ENCODE measurements at places on chromosomes 5 and 9.

- DNase-seq, result no peak
Measured at GRCh38 chr5:43533646-43534045, 18.7 kb upstream of the C5orf34 start.

DNA sequence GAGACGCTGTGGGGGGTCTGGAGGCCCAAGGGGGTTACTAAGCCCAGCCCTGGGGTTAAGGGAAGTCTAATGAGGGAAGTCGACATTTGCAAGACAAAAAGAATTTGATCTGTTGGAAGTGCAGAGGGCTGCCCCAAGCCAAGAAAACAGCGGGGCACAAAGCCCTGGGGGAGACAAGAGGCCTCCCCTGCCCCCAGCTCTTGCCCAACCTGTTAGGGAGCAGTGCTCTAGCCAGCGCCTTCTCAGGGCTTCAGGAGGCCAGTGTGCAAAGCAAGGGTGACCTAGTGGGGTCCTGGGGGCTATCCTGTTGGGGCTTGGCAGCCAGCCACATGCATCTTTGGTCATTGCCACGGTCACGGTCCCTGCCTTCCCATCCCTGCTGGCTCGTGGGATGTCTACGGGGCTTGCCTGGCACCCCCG, 25.2 kb downstream of the GFI1B start:
- no peak for DNase-seq

DNA sequence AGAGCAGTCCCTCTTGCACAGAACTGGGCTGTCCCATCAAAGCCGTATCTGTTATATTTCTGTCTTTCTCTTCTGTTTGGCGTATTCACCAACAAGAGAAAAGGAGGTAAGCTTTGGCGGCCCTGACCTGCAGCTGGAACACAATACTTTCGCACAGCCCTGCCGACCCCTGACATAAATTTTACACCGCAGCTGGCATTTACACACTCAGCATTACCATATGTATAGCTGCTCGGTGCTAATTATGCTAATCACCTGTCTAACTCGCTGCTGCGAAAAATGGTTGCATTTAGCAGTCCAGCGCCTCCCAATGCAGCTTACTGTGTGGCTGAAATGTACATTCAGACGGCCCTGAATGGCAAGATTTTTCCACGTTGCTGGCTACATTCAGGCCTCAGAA, 20.8 kb downstream of the PTCH1 start:
- no peak for DNase-seq

GRCh38 chr5:74529101-74529500, 111.4 kb downstream of the ENC1 start:
- no peak for DNase-seq

GRCh38 chr9:34546834-34547827, 24.3 kb upstream of the ENHO start:
- no peak for DNase-seq

DNA sequence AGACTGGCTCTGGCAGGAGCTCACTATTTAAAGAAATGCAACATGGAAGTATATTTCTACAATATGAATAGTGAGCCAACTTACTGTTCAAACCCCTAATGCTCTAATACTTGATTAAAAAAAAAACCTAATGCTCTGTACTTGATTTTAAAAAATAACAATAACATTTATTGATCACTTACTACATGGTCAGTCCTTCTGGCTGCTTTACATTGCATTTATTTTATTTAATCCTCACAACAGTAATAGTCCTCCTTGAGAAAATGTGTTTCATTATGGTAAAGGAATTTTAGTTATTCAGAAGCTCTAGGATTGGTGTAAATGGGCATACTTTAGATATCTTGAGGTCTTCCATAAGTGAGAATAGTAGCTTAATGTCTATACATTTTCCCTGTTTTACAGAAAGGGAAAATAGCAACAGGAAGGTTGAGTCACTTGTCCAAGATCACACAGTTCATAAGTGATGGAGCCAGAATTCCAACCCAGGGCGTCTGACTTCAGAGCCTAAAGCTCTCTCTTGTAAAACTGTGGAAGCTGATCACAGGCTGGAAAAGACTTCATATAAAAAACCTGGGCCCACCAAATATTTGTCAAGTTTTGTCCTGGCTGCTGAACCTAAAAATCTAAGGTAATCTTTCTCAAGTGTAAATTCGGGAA, 1.0 kb downstream of the STARD4 start:
- no peak for DNase-seq

- no peak for DNase-seq
Measured at GRCh38 chr9:97319395-97319794, 11.9 kb downstream of the CCDC180 start.

DNA sequence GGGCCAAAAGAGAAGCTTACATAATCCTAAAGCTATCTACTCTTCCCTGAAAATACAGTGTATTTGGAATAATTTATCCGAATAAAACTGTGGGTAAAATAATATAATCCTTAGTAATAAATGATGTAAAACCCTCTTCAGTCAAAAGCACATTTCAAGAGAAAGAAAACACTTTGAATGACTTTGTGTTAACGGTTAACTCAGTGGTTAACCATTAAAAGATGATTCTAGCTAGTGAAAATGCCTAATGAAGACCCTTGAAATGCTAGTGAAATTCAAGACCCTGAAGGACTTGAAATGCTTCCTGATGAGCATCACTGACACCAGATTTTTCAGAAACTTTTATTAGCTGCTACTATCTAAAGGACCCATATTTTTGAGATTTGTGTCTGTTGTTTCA, 70.7 kb downstream of the COX7C start:
- no peak for DNase-seq

DNA sequence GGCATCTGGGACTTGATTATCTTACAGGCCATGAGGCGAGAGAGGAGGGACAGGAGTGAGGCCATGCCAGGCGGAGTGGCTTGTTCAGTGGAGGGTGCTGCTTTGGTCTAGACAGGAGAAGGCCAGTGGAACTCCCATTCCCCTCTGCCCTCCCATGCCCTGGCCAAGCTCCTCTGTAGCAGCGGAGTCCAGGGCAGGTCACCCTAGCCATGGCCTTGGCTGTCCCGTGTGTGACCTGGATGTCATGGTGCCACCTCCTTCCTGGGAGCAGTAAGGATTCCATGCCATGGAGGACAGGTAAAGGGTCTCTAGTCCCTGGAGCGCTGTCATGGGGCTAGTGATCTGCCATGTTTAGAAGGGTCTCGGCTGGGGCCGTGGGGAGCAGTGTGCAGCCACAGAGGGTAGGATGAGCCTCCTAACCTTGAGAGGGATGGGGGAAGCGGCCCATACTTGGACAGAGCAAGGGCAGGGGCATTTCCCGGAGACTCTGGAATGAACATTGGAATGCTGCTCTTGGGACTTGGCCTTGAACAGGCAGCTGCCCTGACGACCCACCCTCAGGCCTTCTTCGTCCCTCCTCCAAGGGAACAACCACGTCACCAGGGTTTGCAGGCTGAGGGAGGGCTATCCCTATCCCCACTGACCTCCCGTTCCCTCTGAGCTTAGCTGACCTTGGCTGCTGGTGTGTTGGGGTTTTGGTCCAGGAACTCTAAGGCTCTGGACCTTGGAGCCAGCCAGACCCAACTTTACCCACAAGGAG, 100.4 kb downstream of the DAB2IP start:
- DNase-seq, result no peak

DNA sequence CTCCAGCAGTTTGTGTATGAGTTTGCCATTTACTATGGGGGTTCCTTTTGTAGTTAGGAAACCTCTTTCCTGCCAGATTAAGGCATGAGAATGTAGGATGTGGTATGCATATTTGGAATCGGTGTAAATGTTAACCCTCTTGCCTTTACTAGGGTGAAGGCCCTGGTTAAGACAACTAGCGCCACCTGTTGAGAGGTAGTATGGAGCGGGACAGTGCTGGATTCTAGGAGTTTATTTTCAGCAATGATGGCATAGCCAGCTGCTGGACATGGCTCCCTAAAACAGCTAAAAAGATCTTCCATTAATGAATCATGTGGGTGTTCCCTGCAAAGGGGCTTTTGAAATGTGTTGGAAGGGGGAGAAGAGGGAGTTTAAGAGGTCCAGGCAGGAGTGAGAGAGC, 30.7 kb upstream of the GPX3 start:
- DNase-seq, result no peak

DNA sequence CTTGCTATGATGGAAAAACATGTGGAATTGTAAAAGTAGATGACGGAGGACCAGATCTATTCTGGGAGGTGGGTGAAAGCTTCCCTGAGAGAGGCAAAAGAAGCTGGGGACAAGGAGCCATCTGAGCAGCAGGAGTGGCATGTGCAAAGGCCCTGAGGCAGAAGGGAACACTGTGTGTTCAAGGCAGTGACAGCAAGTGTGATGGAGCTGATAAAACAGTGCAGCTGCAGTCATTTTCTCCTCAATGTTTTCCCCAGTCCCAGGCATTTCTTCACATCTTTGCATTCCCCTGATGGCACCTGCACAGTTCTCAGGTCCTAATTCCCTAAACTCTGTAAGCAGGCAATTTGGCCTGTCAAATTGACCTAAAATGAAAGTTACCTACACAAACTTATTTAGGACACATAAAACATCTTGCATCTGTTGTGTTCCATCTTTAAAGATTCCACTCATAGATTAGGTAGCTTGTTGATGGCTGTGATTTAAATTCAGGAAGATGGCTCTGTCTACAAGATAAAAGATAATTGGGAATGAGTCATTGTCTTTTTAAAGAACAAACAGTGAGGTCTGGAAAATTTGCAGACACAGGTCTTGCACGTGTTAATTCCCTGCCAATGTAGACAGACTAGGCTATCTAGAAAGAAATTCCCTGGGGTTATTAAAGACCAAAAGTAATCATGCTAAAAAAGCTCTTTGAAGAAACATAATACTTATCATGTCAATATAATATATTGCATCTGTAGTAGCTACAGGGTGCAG, 289.6 kb upstream of the SGCD start:
- no peak for DNase-seq

DNA sequence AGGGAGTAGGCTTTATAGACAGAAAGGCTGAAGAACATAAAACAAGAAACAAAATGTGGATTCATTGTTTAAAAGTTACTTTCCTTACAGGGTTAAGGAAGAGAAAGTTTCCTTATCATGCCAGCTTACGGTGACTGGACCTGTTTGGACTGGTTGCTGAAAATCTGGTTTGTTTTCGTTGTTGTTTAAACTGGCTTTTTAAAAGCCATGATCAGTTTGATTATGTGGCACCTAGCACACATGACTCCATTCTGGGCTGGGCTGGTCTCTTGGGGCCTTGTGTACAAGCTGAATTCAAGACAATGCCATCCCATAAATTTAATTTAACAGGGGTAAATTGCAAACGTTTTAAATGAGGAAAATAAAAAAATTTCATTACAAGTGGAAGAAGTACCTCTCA, 18.4 kb upstream of the ZNF474 start:
- no peak for DNase-seq

- DNase-seq, result no peak
Measured at GRCh38 chr9:4762886-4763541, 22.0 kb upstream of the AK3 start.

DNA sequence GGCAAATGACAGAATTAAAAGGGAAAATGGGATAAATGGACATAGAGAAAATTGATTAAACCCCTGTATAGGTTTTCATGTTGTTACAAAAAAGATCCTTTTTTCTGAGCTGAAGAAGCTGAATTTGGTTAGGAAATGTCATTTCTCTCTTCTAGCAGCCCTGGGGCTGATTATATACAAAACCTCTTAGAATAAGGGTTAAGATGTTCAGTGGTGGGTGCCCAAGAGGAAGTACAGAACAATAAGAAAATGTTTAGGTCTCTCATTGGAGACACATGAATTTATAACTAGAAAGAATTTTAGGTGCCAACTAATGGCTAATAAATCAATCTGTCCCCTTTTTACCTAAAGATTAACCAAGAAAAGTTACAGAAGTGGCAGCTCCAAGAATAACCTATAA, 14.2 kb downstream of the ABHD17B start:
- DNase-seq, result no peak

- no peak for DNase-seq
Measured at GRCh38 chr5:138543730-138544104, 681 bp upstream of the ETF1 start.

DNA sequence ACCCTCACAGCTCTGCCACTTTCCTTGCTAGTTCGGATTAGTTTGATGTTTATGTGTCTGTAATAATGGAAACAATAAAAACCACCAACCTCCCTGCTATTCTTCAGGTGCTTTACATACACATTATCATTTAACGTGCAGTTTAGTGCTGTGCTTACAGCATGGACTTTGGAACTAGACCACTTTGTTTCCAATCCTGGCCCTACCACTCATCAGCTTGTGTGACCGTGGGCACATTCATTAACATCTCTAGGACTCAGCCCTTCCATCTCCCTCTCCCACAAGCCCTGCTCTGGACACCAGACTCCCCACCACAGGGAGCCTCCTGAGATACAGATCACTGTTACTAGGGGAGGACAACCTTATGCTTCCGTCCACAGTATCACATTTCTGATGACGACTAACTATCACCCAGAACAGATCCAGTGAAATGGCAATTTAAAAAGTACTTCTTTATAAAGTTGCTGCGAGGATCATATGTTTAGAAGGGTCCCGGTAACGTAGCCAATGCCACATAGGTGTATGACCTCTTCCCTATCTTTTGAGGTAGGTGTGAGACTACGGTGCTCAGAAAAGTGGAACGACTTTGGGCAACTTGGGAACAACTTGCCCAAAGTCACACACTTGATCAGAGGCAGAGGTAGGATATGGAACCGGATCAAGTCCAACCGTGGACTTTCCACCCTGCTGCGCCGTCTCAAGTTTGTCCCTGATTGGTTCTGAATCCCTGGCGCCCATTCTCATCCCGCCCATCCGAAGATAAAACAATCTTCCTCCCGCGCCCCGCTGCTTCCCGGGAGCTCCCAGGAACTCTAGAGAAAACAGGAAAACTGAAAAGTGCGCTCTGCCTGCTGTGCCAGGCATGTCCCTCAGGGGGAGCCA, 132.4 kb upstream of the NIPBL start:
- DNase-seq, result no peak

DNA sequence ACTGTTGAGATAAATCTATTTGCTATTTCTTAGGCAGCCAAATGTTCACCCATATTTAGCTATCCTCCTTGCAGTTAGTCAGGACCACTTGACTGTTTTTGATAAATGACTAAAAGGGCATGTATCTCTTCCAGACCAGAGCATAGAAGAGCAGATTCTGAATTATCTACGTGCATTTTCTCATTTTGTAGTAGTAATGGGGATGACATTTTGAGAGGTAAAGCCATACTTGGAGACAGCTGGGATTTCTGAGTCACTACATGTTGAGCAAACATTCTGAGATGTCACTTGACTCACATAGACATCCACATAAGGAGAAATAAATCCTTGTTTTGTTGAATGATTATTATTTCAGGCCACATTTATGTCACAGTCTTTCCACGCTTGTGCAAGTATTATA, 297.6 kb downstream of the CDH10 start:
- no peak for DNase-seq

GRCh38 chr5:84393969-84394368, 9.3 kb upstream of the EDIL3 start:
- DNase-seq, result no peak

GRCh38 chr9:104586496-104587180, 12.6 kb downstream of the OR13C5 start:
- DNase-seq, result no peak

DNA sequence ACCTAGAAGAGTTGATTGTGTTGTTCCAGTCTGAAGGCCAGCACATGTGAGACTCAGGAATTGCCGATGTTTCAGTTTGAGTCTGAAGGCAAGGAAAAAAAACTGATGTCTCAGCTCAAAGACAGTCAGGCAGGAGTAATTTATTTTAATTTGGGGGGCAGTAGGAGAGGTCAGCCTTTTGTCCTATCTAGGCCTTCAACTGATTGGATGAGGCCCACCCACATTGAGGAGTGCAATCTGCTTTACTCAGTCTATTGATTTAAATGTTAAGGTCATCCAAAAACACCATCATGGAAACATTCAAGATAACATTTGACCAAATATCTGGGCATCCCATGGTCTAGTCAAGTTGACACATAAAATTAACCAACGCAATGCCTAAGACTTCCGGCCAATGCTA, 288.9 kb downstream of the CDK5RAP2 start:
- DNase-seq, result no peak
